ENCODE measurements at places on chromosomes 12 and 14.

- DNase-seq: no peak
Observed at GRCh38 chr12:31880340-31880739, 78.9 kb upstream of the RESF1 start.

DNA sequence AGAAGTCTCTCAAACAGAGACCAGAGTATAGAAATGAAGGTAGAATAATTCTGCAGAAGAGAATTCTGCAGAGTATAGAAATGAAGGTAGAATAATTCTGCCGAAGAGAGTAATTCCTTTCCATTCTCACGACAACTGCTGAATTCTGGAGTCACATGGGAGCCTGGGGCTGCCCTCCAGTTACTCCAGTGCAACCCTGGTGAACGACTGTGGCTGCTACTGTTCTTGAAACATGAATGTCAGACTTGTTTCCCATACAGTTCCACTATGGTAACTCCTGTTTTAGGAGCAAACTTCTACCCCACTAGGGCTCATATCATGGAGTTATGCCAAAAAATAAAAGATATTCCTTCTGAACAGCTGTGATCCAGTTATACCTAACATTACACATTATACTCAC is 164.4 kb downstream of the KICS2 start:
- no peak for DNase-seq

DNA sequence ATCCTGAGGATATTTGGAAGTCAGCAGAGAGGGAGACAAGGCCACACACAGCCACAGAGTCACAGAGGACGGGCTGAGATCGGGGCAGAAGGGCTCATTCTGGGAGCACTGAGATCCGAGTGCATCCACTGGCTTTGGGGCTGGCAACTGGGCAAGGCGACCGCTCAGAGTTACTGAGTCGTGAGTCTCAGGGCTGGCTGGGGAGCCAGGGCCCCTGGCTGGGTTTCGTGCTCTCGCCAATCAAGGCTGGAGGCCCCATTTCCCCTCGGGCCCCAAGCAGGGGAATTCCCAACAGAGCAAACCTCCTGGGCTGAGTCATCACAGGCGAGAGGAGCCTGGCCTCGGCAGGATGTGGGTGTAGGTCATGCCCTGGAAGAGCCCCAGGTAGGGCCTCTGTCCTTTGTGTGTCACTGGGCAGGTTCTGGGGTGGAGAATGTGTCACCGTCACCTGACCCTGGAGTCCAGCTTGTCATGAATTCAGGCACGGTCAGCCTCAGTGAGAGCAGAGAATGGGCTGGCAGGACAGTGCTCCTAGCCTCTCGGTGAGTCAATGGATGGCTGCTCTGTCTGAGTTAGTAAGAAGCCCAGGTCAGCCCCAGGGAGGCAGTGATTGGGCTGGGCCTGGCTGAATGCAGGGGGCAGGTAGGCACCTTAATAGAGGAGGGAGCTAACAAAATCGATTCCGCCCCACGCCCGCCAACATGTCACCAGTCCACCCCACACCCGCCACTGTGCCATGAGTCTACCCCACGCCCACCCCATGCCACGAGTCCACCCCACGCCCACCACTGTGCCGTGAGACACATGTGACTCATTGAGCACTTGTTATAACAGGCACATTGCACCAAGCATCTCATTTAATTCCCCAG is 16.9 kb downstream of the ASB2 start:
- peak; percentile 53 for DNase-seq

DNA sequence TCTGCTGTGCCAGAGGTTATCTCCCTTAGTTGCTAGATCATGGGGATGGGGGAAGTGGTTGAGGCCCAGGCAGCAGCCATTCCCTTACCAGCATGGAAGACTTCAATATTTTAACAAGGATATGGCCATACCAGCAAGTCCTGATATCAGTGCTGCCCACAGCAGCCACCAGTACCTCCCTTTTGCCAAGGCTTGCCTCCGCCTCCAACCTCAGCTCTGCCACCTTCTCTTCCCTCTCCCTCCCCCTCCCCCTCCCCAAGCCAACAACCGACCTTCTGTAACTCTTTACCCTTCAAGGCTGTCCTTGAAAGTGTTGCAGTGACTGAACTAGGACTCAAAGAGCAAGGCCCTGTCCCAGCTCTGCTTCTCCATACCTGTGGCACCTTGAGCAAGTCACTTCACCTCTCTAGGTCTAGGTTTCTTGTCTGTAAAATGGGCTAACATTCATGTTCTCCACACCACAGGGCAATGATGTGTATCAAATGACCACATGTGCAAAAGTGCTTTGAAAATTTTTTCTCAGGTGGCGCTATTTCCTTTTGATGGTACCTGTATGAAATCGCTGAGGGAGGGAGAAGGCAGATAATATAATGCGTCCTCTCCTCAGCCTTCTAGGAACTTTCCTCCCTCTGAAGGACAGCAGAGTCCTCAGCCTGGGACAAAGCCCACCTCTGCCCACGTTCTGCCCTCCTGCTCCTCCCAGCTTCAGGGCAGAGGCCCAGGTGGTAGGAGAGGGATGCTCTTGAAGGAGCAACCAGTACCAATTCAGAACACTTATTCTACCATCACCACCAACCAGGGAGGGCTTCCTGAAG is 14.7 kb downstream of the PLEKHG6 start:
- no peak for DNase-seq

GRCh38 chr12:91316907-91317269 is 134.3 kb upstream of the DCN start:
- DNase-seq: no peak

GRCh38 chr14:67718265-67718664 is 16.6 kb downstream of the RDH12 start:
- DNase-seq: no peak

GRCh38 chr12:54394281-54394719 is 9.8 kb upstream of the ZNF385A start:
- no peak for DNase-seq

DNA sequence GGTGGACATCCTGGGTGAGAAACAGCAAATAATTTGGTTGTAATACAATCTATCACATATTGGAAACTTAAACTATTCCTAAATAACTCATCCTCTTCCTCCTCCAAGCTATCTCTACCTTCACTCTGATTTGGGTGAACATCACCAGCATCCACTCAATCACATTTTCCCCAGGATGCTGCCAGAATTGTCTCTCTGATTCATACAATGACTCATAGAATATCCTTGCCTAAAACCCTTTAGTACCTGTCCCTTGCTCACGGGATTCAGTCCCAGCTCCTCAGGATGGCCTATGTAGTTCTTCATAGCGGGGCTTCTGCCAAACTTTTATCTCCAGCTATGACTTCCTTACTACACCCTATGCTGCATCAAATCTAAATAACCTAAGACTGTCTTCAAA is 146.8 kb downstream of the EMP1 start:
- no peak for DNase-seq

DNA sequence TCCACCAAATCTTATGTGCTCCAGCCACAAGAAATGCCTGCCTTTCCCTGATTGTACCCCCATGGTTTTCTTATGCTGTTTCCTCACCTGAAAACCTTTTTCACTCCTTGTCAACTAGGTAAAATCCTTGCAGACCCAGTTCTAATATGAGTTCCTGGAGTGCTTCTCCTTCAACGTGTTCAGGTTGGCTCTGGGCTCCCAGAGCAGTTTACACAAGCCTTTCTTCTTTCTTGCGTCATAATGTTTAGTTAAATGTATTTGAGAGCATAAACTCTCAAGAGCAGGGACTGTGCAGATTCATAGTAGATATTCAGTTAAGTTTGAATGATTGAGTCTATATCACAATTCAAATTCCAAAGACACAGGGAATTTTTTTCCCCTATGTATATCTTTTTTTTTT is 484.8 kb upstream of the CCDC196 start:
- DNase-seq: no peak

- DNase-seq: no peak
Observed at GRCh38 chr12:65526311-65526710, 247.8 kb downstream of the MSRB3 start.

Data from AG09309 (cell line).